ENCODE measurements at places on chromosomes 6 and 20.

GRCh38 chr20:48794360-48794759 is 33.4 kb downstream of the PREX1 start:
- DNase-seq: no peak

GRCh38 chr6:111012143-111012452 is 30.3 kb downstream of the RPF2 start:
- DNase-seq: no peak

DNA sequence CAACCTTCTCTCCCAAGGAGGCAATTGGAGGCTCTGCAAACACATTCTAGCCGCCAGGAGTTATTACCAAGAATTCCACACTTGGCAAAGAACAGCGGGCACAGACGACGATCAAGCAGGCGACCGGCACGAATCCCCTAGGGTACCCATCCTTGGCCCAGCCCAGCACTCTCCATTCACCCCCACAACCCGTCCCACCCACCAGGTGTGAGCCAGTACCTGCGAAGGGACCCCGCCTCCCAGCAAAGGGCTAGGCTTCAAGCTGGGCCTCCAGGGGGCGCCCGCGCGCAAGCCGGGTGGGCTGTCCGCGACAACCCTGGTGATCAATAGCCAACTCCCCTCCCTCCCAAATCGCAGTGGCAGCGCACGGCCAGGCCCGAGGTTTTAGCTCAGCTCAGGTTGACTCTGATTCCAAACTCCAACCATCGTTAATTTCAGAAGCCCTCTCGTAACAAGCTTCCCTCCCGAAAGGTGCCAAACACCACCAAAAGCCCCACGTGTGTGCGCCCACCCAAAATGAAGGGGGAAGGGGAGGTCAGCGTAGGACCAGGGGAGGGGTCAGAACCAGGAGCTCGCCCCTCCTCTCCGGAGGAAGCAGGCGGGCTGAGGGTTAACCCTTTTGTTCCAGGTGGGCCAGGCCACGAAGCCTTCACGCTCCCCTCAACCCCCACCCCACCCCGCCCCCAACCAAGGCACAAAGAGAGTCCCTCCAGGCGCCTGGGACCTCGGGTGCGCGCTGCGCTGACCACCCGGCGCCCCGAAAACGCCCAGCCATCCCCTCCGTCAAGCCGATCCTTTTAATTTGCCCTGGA is 2.1 kb downstream of the SALL4 start:
- DNase-seq: peak; percentile 84

- DNase-seq: no peak
Observed at GRCh38 chr6:84344005-84344404, 116.6 kb upstream of the CEP162 start.

GRCh38 chr6:159107451-159108260 is 61.5 kb upstream of the FNDC1 start:
- DNase-seq: no peak

DNA sequence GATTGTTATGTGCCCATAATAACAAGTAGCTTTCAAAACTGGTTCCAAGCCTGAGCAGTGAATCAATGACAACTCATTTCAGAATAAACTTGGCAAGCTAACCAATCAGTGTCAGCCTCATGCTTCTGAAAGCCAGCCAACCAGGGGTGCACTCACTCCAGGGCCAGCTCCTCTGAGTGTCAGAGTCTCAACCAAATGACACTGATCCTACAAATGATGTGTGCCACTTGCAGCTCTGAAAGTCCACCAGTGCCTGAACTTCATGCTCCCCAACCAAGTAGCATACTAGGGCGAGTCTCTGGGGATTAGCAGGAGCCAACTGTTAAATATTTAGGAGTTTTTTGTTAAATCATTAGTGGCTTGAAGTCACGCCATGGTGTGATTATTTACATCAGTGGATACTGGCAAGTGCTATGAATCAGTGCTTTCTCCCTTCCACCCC is 4.5 kb downstream of the IYD start:
- DNase-seq: no peak

- no peak for DNase-seq
Observed at GRCh38 chr6:54217018-54217417, 91.2 kb upstream of the TINAG start.

DNA sequence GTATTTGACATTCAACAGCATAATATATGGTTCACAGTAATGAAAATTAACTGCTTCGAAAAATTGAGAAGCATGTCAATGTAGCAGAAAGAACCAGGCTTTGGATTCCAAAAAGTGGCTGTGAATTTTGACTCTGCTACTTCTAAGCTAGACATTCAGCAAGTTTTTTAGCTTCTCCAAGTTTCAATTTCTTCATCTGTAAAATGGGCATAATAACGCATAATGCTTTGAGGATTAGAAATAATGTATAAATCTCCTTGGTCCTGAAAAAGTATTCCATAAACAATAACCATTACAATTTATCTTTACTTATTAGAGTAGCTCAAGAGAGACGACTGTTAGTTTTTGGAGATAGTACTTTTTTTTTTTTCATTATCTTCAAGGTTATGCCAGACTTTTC is 7.7 kb downstream of the BLTP3A start:
- no peak for DNase-seq

DNA sequence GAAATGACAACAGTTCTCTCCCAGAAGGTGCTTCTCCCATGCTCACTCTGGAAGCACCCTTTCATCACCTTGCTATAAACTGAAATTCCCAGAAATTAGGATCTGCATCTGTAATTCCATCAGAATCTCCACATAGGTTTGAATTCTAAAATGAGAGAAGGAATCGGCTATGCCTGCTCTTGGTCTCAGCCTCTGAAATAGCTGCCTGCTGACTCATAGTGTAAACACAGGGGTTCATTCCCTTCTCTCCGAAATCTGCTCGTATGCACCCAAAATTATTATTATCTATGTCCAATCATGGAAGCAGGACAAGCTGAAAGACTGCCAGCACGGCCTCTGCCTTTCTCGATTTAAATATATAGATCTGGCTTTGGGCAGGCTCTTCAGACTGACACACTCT is 74.6 kb upstream of the TAB2 start:
- no peak for DNase-seq

DNA sequence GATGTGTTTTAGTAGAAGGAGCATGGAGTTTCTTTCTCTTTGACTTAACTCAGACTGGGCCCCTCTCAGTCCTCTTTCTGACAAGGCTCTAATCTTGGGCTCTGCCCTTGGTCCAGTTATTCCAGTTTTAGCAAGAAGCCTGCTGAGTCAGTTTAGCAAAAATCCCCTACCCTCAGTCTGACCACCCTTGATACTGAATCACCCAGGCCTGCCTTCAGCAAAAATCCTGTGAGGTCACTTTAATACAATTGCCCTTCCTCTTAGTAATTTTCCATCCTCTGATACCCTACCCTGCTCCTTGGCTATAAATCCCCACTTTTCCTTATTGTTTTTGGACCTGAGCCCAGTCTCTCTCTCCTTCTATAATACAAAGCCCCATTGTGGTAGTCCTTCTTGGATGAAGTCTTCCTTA is 326.7 kb upstream of the NOX3 start:
- no peak for DNase-seq

DNA sequence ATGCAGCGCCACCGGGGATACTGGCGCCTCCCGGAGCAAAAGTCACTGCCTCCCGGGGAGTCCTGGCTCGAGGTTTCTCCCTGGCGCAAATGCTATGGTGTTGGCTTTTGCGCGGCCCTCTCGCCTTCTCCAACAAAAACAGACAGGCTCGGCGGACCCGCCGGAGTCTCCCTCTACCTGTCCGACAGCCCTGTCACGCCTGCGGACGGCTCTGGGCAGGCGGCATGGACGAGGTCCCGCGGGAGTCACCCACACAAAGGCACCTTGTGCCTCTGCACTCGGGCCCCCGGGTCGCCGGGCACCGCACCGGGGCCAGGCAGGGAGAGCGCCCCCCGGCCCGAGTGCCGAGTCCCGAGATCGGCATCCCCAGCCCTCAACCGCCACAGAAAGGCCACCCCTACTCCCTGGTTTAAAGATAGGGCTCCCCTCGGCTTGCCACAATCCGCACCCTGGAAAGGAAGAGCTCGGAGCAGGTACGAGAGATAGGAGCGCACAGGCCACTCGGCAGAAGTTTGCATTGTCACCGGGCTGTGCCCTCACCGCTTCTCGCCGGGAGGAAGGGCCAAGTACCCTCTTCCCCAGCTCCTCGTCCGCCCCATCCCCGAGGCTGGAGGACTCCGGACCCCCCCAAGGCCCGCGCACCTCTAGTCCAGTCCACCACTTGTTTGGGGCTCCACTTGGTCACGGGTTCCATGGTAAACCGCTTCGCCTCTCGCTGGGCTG is 903 bp downstream of the CNKSR3 start:
- DNase-seq: peak; percentile 21

GRCh38 chr6:33391922-33392594 is 435 bp downstream of the KIFC1 start:
- DNase-seq: no peak

- no peak for DNase-seq
Observed at GRCh38 chr6:122438975-122439374, 32.6 kb downstream of the SERINC1 start.

GRCh38 chr6:168782187-168782751 is 341.3 kb downstream of the SMOC2 start:
- peak; percentile 48 for DNase-seq

GRCh38 chr20:8151372-8151771 is 19.3 kb downstream of the PLCB1 start:
- DNase-seq: no peak

DNA sequence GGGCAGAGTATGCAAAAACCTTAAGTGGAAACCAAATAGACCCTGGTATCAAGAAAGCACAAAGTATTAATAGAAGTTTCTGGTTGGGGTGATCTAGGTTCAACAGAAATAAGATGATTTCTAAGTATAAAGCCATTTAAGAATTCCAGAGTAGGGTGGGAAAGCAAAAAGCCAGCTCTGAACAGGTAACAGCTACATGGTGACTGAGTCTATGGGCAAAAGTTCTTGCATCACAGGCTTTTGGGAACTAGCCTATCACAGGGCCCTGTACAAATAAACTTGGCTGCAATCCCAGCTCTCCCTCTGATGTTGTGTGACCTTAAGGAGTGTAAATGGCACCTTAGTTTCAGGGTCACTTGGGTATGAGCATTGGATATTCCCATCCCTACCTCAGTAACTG is 5.5 kb downstream of the TCF19 start:
- DNase-seq: no peak

DNA sequence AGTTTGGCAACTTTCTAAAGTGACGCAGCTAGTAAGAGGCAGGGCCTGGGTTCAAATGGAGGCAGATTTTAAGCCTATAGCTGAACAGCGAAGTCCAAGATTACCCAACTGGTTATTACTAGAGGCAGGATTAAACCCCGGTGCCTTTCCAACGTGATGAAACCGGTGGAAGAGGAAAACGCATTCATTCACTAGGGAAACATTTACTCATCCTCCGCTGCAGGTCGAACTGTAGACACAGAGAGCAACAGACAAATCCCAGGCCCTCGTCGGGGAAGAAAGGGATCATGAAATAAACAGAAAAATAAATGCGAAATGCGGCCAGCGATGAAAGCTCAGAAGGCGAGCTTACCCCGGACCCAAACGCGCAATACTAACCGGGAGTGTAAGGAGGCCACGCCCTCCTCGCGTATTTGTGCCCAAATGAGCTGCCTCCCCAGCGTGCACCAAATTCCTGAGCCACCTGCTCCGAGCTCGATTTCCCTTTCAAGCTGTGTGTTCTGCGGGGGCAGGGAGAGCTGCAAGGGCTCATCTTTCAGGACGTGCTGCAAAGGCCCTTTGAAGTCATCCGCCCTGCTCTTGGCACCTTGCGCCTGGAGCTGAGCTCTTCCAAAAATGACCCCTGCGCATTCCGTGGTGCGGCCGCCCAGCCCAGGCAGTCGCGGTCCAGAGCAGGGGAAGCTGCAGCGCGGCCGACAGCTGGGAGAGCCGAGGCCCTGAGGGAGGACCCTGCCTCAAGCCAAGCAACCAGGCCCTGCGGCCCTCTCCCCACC is 46.9 kb downstream of the PDYN start:
- DNase-seq: no peak

- no peak for DNase-seq
Observed at GRCh38 chr6:98716341-98716740, 118.0 kb upstream of the POU3F2 start.

DNA sequence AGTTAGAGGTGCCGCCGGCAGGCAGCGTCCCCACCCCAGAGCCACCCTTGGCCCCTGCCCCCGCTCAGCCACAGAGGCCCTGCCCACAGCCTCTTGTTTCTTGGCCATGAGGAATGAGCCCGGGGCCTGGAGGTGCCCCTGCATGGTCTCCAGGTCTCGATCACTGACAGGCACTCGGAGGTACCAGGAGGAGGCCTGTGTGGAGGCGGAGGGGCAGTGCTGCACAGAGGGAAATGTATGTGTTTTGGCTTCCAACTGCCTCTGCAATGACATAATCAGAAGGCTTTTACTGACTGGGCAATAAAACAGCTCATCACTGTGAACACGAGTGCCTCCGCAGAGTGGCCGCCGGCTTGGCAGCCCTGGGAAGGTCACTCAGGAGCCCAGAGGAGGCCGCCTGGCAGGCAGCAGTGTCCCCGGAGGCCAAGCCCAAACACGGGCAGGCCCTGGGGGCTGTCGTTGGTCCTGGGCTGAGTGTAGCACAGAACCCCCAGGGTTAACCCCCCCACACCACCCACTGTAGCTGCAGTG is 61.1 kb upstream of the GATA5 start:
- DNase-seq: no peak

DNA sequence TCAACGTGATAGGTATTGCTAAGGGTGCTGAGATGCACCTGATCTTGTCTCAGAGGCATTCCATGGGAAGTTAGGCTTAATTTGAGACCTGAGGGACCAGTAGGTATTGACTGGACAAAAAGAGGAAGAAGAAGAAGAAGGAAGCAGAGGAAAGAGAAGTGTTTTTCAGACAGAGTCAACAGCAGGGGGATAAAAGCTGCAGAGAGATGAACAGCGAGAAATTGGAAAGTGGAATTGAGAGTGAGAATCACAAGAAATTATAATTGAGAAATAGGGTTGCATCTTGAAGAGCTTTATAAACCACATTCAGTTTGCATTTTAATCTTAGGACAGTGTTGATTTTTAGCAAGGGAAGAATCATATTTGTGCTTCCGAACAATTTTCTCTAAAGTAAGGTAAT is 254.0 kb downstream of the CD83 start:
- DNase-seq: no peak

- DNase-seq: no peak
Observed at GRCh38 chr6:20467437-20467836, 65.8 kb downstream of the E2F3 start.

GRCh38 chr6:127956956-127957355 is 56.1 kb upstream of the THEMIS start:
- DNase-seq: no peak

DNA sequence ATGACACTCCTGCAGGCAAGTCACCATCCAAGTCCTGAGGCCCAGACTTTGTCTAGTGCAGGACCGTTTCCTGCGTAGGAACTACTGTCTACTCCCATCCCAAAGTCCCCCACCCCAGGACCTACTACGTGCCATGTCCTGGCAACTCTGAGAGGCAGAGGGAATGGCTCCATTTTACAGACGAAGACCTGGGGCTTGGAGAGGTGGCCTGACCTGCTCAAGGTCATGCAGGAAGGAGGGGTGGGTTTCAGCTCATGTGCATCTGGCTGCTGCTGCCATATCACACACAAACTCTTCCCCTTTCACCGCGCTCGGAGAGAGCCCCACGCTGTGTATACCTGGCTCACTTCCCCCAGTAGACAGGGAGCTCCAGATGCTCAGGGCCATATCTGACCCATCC is 1.2 kb upstream of the NOL4L start:
- DNase-seq: no peak

Measured in WERI-Rb-1 (cell line).